ENCODE measurements at places on chromosomes 1 and 21.

DNA sequence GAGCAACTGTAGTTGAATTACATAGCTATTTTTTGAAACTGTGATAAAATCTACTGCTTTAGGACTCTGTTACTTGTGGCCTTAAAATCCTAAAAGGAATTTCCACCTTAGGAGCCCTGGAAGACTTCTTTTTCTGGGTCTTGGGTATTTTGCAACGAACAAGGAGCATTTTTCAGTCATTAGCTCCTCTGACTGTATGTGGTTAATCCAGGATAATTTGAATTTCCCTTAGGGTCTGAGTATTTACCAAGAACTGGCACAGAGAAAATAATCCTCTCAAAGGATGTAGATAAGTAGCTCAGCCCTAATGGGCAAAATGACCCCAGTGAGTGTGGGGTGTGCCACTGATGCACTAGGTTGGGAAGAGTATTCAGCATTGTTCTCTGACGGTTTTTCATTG, 170.4 kb downstream of the VAV3 start:
- no peak overlapping the region for H3K4me3 ChIP-seq
- H3K27me3 ChIP-seq: no peaks in the 10 kb centered on the region
- H3K27ac ChIP-seq: no peak overlapping the region
- H3K4me1 ChIP-seq: no peaks in the 10 kb centered on the region
- H3K36me3 ChIP-seq: no peaks in the 10 kb centered on the region

GRCh38 chr21:41605934-41606285, 98.0 kb upstream of the TMPRSS2 start:
- DNase-seq: peak; percentile 37
- H3K4me3 ChIP-seq: no peak overlapping the region
- H3K36me3 ChIP-seq: no peaks in the 10 kb centered on the region
- H3K27ac ChIP-seq: no peak overlapping the region
- H3K4me1 ChIP-seq: peaks cover 8% of the 10 kb centered on the region

GRCh38 chr1:221816899-221817298, 75.0 kb upstream of the DUSP10 start:
- H3K27me3 ChIP-seq: no peaks in the 10 kb centered on the region
- H3K36me3 ChIP-seq: no peaks in the 10 kb centered on the region
- H3K27ac ChIP-seq: no peak overlapping the region
- no peak for DNase-seq

DNA sequence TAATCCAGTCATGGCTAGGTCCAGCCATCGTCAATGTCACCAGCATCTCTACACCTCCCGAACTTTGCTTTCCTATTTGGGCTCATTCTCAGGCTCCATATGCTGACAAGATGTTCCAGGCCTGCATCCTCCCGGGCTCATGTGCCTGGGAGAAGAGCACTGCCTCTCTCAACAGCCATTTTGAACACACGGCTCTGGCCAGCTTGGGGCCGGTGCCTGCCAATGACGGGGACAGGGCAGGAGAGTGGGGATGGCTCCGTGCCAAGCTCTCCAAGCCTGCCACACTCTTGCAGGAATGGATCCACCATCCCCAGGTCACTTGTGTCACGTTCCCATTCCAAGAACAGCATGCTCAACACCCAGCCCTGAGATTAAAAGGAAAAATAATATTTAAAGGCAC, 61.4 kb upstream of the PAX7 start:
- peaks cover 12% of the 10 kb centered on the region for H3K27me3 ChIP-seq
- no peak overlapping the region for H3K4me3 ChIP-seq
- no peaks in the 10 kb centered on the region for H3K4me1 ChIP-seq
- H3K27ac ChIP-seq: no peak overlapping the region

- no peak overlapping the region for H3K4me3 ChIP-seq
- H3K27ac ChIP-seq: no peak overlapping the region
- no peaks in the 10 kb centered on the region for H3K27me3 ChIP-seq
- H3K4me1 ChIP-seq: no peaks in the 10 kb centered on the region
- DNase-seq: no peak
These were observed 54.9 kb downstream of the ACOT7 start for GRCh38 chr1:6338695-6339094.

DNA sequence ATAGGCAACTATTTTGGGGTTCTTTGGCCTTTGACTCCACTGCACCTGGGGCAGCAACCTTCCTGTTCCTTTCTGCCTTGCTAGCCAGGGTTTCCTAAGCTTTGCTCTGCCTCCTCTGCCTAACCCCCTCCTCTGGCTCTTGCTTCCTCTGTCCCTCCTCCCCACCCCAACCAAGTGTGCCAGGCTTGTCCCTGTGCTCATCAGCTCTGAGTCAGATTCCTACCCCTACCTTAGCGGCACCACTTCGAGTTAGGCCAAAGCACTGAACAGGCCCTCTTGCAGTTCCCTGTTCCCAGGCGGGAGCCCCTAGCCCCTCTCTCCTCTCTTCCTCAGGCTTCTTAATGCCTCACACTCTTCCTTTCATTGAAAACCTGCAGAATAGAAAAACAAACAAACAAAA, 74.8 kb upstream of the HAO2 start:
- no peak for DNase-seq
- no peak overlapping the region for H3K27ac ChIP-seq
- no peak overlapping the region for H3K4me3 ChIP-seq
- H3K4me1 ChIP-seq: no peaks in the 10 kb centered on the region
- no peaks in the 10 kb centered on the region for H3K36me3 ChIP-seq

- no peaks in the 10 kb centered on the region for H3K27me3 ChIP-seq
- H3K4me1 ChIP-seq: no peaks in the 10 kb centered on the region
- H3K27ac ChIP-seq: no peak overlapping the region
These were observed 49.0 kb downstream of the NRIP1 start for GRCh38 chr21:15015622-15016471.

DNA sequence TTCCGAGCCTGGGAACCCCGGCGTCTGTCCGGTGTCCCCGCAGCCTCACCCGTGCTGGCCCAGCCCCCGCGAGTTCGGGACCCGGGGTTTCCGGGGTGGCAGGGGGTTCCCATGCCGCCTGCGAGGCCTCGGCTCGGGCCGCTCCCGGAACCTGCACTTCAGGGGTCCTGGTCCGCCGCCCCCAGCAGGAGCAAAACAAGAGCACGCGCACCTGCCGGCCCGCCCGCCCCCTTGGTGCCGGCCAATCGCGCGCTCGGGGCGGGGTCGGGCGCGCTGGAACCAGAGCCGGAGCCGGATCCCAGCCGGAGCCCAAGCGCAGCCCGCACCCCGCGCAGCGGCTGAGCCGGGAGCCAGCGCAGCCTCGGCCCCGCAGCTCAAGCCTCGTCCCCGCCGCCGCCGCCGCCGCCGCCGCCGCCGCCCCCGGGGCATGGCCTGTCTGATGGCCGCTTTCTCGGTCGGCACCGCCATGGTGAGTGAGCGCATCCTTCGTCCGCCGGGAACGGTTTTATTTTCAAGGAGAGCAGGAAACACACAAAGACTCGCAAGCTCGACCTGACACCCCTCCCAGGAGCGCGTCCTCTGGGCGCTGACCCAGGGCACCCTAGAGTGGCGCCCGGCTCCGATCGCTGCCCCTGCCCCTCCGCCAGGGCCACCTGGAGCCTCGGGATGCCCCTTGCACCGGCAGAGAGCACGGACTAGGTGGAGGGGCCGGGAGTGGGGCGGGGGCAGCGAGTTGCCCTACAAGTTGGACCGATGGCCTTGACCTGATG, at the start of gene ABCG1:
Gene ABCG1, plus strand, starts transcription at position 305 of the 770 bp plus-strand sequence. Its CDS starts 123 bp downstream, at position 428.
- no peaks in the 10 kb centered on the region for H3K36me3 ChIP-seq
- peak within 1 kb of the TSS; percentile 69 for H3K4me3 ChIP-seq
- no peaks in the 10 kb centered on the region for H3K27me3 ChIP-seq
- H3K4me1 ChIP-seq: no peaks in the 10 kb centered on the region
- peak within 1 kb of the TSS; percentile 83 for H3K27ac ChIP-seq
- DNase-seq: peak; percentile 79

DNA sequence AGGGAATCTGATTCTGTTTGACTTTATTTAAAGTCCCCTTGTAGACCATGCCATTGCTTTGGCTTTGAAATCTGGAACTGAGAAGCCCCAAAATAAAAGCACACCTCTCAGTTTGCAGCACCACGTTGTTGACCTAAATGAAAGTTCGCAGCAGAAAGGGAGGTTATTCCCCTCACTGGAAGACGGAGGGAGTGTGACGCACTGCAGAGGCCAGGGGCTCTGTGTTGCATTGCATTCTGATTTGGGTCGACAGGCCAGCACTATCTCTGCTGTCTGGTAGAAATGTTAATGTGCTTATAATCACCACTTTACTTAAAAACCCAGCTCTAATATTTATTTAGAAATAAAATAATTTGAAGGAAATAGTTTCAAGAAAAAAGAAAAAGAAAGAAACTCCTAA, 675.2 kb upstream of the NR5A2 start:
- no peaks in the 10 kb centered on the region for H3K27me3 ChIP-seq
- H3K4me1 ChIP-seq: no peaks in the 10 kb centered on the region
- no peak overlapping the region for H3K27ac ChIP-seq
- no peak overlapping the region for H3K4me3 ChIP-seq
- DNase-seq: no peak
